ENCODE measurements at places on chromosomes 3 and 15. TPM values are rescaled to one million over a fixed set of nuclear protein-coding genes. Genes with fewer than 3 reads are reported as not detected.

DNA sequence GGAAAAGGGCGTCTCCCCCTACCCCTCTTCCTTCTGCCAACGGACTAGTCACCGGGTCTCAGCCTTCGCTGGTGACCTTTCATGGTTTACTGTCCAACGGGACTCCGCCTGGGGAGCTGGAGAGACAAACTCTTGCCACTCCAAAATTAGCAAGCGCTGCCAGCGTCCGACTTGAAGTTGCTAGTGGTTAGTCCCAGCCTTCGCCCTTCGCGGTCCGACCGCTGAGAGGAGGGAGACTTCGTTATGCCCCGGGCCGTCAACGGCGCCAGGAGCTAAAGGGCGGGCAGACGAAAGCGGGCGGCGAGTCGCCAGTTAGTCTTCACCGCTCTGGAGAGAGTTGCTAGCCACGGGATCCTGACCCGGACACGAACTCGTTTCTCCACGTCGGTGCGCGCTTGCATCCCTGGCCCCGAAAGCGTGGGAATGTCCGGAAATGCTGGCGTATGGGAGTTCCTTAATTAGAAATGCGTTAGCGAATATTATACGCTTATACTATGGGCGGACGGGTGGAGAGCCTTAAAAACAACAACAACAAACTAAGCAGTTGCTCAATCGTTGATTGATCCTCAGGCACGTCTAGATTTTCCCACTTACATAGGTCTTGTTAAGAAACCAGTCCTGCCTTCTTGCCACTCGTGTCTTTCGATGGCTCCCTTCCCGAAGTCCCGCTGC, 716 bp downstream of the SMC4 start:
- DNase-seq = peak; percentile 70

DNA sequence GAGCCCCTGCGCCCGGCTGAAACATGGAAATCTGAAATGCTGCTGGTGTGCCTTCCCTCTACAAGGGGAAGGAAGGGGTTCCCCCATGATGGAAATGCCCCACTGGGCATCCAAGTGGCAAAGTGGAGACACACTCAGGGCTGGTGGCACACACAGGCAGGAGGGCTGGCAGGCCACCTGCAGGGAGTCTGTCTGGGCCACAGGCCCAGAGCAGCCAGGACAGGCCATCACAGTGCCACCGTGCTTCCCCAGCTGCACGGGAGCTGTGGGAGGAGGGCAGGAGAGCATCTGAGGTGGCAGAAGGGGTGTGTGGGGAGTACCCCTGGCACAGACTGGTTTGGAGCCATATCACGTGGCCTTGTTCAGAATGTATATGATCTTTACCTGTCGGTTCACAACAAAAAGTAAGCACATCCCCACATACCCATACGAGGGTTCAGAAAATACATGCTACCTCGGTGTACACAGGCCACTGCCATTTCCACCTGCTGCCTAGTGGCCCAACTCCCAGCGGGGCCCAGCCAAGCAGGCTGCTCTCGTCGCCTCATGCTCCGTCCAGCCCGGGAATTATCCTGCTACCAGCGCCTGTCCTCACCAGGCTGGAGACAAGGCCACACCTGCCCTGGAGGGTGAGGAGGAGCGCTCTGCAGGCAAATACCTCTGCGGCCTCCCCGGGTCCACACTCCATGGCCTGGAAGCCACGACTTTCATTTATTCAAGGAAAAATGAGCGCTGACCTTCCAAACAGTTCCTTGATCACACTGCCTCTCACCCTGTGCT, 22.6 kb upstream of the DUSP7 start:
- no peak for DNase-seq

Gene PARP15
- 1.1 TPM for polyA plus RNA-seq

Gene AMOTL2
- 58.9 TPM for polyA plus RNA-seq
